ENCODE measurements at places on chromosomes 1 and 21.

DNA sequence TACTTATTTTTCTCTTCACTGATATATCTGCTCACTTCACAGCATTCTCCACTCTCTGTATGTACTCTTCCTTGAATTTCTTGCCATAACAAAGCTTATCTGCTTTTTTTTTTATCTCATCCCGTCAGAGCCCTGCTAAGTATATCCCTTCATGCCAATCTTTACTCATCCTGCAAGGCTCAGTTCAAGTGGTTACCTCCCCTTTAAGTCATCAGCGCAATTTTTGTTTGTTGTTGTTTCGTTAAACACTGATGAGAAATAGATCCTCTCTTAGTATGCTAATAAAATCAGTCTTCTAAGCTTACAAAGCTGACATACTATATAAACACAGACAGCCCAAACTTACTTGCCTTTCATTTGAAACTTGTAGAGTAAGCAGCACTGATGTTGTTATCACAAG lies 17.8 kb downstream of the COL24A1 start:
- DNase-seq: no peak

- no peak for DNase-seq
These were observed 357.2 kb upstream of the DPYD start for GRCh38 chr1:98278055-98278454.

DNA sequence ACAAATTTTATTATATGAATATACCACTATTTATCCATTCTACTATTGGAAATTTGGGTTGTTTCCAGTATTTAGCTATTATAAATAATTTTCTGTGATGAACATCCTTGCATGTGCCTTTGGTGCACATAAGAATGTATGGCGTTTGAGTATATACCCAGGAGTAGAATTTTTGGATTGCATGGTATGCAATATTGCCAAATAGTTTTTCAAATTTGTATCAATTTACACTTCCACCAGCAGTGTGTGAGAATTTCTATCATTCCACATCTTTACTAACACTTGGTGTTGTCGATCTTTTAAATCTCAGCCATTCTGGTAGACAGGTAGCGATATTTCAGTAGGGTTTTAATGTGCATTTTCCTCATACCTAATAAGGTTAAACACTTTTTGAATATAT lies 9.2 kb upstream of the FNBP1L start:
- DNase-seq: no peak

GRCh38 chr1:232273011-232273410 lies 356.9 kb downstream of the SIPA1L2 start:
- DNase-seq: no peak

GRCh38 chr1:111183308-111184069 lies 17.0 kb downstream of the DENND2D start:
- DNase-seq: no peak

DNA sequence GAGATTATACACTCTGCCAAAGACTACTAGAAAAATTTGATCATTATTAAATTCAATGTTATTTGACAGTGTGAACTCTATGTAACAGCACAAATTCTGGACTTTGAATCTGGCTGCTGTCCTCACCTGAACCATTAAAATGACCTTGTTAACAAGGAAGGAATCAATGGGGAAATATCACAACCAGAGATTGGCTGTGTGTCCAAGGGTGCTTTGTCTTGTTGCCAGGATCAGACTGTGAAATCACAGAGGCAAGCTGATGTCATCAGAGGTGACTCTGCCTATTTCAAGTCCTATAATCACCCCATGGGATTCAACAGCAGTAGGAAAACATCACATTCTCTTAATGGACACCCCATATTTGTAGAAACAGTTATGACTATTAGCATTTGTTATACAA lies 46.8 kb downstream of the ADAMTS5 start:
- no peak for DNase-seq
